Activated CD8-positive, alpha-beta memory T cell treated with anti-CD3 and anti-CD28 coated beads for 1 hour (primary cell): ENCODE measurements at places on chromosomes 4 and X.

DNA sequence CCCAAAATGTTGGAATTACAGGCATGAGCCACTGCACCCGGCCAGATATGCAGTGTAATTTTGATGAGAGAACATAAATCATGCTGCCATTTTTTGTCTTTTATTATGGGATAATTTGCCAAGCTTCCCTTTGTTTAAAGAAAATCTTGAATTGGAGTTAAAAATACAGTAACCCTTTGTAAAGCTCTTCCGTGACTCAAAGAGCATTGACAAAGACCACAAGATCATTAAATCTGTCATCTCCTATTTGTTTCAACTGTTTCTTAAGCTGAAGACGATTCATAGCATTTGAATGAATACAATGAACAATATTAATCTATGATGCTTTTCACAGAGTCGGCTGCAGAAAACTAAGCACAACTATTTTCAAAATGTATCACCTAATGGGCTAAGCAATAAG, 132.6 kb downstream of the ANAPC4 start:
- DNase-seq = no peak

DNA sequence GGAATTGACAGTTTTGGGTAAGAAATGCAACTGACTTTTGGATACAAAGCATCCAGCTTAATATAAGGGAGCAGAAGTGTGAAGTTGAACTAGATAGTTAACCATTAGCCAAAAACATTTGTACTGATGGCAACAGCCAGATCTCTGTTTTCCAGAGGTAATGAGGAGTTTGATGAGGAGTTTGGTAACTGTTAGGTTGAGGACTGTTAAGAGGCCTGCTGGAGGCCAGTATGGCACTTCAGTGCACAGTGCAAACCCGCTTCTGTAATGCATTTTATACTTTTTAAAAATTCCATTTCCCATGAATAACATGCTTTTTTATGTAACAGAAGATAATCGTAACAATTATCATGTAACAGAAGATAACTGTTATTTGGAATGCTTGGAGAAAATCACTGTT, 30.0 kb downstream of the CDKL5 start:
- DNase-seq = no peak

DNA sequence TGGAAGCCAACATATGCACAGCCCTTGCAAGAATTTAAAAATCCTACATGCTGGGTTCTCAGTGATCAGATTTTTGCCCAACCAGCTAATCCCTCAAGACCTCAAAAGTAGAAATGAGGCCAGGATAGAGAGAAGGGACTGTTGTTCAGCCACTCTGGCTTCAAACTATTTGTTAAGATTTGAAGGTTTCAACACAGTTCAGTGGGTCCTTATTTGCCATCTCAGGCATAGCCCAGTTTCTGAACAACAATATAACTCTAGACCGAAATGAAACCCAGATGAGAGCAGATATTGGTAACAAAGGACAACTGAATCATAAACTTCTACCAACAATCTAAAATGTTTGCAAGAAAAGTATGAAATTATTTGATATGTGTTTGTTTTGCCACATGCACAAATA, 237.3 kb downstream of the NR3C2 start:
- DNase-seq = no peak

- no peak for DNase-seq
Measured at GRCh38 chr4:142713282-142714030, 132.6 kb downstream of the INPP4B start.

DNA sequence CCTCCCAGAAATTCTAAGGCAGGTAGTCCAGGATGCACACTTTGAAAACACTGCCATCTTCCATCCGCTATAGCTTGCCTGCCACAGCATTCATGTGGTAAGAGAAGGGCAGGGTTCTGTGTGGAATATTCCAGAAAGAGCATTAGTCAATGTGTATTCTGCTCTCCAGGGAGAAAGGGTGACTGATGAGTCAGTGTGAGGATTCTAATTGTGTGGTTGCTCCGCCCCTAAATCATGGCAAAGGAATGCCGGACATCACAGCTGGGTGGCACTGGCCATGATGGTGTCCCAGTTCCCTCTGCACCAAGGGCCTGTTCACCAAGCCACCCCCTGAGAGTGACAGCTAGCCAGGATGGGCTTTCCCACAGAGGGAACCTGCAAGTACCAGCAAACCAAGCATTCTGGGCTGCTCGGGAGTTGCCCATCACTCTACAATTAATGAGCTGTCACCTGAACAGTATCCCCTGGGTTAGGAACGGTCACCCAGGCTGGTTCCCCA, 9.5 kb downstream of the IDS start:
- DNase-seq = no peak

DNA sequence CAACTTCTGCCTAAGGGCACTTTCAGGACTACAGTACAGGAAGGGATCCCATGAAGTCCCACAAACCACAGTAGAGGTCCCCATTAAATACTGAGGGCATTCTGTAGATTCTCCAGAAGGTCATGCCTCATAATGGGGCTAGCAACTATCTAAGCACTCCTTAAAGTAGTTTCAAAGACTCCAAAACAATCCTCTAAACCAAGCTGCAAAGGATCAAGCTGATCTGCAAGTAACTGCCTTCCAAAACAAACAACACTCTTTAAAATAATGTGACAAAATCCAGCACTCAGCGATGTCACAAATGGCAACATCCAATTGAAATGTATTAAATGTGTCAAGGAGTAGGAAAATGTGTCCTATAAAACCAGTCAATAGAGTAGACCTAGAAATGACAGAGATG, 118.7 kb downstream of the FRYL start:
- DNase-seq = no peak

DNA sequence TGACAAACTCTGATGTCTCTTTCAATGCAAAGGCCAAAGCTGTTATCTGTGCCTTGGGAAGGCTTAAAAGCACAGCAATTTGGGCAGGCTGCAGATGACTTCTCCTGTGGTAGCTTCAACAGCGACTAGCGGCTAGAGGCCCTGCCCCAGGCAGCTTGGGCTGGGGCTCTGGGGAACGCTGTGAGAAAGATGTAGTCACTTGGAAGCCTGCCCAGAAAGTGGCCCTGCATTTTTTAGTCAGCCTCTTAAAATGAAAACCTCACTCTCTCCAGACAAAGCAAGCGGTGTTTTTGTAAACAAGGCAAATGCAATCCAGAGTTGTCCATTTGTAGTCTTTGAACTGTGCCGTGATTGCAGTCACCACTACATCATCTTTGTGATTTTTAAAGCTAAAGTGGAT, 27.5 kb downstream of the PCYT1B start:
- no peak for DNase-seq

DNA sequence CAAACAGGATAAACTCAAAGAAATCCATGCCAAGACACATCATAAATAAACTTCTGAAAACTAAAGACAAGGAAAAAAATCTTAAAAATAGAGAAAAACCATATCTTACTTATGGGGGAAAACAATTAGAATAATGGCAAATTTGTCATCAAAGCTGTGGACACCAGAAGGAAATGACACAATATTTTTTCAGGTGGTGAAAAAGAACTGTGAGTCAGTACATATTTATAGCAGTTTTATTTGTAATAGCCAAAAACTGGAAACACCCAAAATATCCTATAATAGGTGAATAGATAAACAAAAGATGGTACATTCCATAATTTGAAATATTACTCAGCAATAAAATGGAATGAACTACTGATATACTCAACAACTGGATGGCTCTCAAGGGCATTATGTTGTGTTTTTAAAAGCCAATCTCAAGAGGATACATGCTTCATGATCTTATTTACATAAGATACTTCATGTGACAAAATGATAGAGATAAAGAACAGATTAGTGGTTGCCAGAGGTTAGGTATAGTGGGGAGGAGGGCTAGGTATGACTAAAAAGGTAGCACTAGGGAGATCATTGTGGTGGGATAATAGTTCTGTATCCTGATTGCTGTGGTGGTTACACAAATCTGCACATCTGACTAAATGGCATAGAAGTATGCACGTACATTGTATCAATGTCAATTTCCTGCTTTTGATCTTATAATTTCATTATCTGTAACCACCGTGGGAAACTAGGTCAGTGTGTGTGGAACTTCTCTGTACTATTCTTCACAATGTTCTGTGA, 191.9 kb downstream of the PPP1R2C start:
- no peak for DNase-seq

- DNase-seq = no peak
Measured at GRCh38 chr4:27684610-27685011, 824.0 kb downstream of the STIM2 start.
